ENCODE measurements at places on chromosomes 6 and 20.

GRCh38 chr6:16712255-16712930 is 48.9 kb downstream of the ATXN1 start:
- DNase-seq: no peak

- no peak for DNase-seq
Observed at GRCh38 chr6:144006736-144007477, 1.2 kb downstream of the PLAGL1 start.

DNA sequence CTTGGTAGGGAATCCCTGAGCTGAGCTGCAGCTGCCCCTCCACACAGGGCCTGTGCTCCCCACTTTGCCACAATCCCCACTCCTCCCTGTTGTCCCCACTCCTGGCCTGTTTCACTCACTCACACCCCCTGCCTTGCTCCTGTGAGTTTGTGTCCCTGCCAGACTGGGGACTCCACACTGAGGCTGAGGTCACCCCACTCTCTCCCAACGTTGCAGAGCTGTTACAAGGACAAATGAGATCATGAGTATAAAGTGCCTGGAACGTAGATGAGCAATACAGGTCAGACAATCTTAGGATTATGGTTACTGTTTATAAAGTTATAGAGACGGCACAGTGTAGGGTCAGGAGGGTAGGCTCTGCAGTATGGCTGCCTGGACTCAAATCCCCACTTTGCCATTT is 426.0 kb upstream of the SULF2 start:
- DNase-seq: no peak

DNA sequence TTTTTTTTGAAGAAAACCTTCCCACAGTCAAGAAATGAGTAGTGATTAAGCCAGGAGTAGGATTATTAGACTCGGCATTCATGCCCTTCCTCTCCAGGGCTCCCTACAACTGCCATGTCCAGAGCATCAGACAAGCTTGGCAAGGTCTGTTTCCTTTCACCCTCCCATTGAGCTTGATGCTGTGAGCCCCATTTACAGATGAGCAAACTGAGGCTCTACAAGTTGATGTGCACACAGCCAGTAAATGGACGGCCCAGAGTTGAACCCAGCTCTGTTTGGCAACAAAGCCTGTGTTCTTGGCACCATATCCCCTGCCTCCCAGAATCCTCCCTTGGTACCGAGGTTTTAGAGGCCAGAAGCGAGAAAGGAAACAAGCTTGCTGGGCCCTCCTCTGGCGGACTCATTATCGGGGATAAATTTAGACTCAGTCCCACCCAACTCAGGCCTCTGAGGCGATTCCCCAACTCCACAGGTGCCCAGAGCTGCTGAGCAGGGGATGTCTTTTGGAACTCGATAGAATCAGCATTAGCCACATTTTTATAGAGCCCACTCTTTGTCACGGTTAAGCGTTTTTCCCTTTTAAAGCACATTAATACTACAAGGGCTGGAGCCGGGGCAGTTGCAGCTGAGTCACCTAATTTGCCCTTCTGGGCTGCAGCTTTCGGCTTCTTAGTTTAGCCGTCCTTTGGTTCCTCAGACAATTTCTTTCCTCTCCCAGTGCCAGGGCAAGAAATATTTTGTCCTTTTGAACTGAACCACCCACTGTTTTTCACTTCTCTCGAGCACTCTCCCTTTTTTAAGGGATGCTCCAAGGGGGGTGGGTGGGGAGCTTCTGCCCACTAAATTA is 23.0 kb upstream of the NFATC2 start:
- no peak for DNase-seq

DNA sequence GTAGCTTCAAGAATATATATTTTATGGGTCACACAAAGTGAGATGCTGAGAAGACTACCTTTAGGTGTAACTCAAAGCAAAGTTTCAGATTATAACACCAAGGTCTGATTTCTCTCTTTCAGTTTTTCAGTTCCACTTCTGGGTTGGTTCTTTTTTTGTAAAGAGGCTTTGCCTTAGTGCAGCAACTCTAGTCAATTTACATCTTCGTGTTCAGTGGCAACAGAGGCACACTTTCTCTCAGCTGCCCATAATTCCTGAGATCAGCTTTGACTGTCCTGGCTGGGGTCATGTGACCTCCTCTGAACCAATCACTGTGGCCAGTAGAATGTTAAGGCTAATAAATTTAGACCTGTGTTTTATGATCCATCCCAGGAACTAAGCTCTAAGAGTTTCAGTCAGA is 120.2 kb downstream of the TINAG start:
- DNase-seq: no peak

GRCh38 chr6:20746024-20746423 is 211.8 kb downstream of the CDKAL1 start:
- DNase-seq: no peak

DNA sequence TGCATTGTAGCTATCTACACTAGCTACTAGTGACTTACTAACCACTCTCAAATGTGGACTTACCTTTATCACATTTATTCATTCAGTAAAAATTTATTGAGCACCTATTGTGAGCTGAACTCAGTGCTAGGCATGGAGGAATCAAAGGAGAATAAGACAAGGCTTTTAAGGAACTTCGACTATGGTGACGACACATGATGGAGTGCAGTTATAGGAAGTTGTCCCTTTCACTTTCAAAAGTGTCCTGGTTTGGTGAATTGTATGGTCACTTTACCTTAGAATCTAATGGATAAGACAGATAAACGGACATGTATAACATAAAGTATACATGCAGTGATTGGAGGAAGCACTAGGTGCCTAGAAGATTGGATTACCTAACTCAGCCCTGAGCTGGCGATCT is 4.3 kb downstream of the AKAP7 start:
- DNase-seq: no peak

Measured in Calu3 (cell line).